ENCODE measurements at places on chromosomes 2 and 18.

- no peak for DNase-seq
Measured at GRCh38 chr2:167891841-167892240, 355.6 kb downstream of the STK39 start.

- DNase-seq = peak; percentile 55
Measured at GRCh38 chr2:130368786-130369185, 12.9 kb downstream of the PTPN18 start.

- DNase-seq = no peak
Measured at GRCh38 chr2:584863-585823, 92.1 kb downstream of the TMEM18 start.

GRCh38 chr2:135825550-135826176 is 11.3 kb downstream of the LCT start:
- no peak for DNase-seq

DNA sequence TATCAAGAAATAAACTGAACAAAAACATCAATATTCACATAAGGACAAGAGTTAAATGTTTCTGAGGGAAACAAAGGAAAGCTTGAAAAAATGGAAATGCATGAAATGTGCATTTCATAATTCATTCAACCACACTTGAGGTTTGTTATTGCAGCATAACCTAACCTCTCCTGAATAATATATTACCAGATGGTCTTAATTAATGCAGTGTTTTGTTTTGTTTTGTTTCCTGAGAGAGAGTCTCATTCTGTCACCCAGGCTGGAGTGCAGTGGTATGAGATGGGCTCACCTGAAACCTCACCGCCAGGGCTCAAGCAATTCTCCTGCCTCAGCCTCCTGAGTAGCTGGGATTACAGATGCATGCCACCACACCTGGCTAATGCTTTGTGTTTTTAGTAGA is 139.9 kb upstream of the PIEZO2 start:
- DNase-seq = no peak

- no peak for DNase-seq
Measured at GRCh38 chr2:144780983-144781382, 261.1 kb upstream of the ZEB2 start.

GRCh38 chr2:159713631-159714246 is 1.4 kb downstream of the MARCHF7 start:
- no peak for DNase-seq

DNA sequence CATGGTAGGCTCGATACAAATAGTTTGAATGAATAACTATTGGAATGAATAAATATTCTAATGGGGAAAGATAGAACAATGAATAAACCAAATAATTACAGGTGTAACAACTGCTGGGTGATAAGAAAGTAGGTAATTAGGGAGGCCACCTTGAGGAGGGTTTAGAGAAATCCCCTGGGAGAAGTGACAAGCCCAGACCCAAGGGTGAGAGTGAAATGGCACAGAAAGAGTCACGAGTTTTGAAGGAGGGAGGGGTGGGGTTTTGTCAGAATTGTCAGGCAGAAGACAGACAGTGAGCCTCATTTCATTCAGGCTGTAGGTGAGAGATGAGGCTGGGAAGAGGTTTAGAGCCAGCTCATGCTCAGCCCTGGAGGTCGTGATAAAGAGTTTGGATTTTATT is 71.6 kb upstream of the L3MBTL4 start:
- DNase-seq = no peak

DNA sequence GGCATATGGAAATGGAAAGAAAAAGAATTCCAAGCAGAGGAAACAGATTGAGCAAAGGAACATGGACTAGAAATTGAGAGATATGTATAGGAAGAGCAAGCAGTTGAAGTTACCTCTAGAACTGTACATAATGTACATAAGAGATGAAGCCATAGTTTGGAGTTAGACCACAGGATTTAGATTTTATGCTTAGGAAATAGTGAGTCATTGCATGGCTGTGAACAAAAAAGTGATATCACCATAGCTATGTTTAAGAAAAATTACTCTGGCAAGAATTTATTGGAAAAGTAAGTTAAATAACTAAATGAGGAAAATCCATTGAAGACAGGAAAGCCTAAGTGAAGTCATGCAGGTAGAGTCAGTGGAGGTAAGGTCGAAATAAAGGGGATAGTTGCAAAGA is 99.4 kb upstream of the GALNT5 start:
- DNase-seq = no peak

- DNase-seq = no peak
Measured at GRCh38 chr2:126307740-126308139, 348.2 kb upstream of the GYPC start.

DNA sequence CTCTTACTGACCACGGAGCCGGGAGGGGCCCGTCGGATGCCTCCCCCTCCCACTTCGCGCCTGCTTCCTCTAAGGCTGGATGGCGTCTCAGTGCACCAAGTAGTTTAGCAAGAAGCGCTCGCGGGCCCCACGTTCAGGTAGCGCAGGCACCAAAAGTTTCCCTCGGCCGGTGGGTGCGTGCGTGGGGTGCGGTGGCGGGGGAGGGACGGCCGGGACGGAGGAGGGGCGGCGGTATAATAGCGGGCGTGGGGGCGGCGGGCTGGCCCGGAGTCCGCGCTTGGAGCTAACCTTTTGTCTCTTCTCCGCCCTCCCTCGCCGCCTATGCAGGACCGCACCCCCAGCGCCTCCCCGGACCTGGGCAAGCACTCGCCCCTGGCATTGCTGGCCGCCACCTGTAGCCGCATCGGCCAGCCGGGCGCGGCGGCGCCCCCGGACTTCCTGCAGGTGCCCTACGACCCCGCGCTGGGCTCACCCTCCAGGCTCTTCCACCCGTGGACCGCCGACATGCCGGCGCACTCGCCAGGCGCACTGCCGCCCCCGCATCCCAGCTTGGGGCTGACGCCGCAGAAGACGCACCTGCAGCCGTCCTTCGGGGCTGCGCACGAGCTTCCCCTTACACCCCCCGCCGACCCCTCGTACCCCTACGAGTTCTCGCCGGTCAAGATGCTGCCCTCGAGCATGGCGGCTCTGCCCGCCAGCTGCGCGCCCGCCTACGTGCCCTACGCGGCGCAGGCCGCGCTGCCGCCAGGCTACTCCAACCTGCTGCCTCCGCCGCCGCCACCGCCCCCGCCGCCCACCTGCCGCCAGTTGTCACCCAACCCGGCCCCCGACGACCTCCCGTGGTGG is 1.0 kb downstream of the SP5 start:
- no peak for DNase-seq

DNA sequence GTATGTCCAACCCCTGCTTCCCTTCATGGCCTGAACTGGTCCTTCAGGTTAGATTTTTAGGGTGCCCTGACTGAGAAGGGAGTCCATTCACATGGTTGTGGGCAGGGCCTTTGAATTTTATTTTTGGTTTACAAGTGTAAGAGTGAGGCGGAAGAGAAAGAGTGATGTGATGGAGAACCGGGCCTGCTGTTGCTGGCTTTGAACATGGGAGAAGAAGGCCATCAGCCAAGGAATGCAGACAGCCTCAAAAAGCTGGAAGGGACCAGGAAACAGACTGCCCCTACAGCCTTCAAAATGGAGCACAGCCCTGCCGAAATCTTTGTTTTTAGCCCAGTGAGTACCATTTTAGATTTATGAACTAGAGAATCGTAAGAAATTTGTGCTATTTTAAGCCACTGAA is 105.0 kb downstream of the CDK15 start:
- no peak for DNase-seq

GRCh38 chr18:61980355-61980754 is 87.5 kb upstream of the RNF152 start:
- no peak for DNase-seq

DNA sequence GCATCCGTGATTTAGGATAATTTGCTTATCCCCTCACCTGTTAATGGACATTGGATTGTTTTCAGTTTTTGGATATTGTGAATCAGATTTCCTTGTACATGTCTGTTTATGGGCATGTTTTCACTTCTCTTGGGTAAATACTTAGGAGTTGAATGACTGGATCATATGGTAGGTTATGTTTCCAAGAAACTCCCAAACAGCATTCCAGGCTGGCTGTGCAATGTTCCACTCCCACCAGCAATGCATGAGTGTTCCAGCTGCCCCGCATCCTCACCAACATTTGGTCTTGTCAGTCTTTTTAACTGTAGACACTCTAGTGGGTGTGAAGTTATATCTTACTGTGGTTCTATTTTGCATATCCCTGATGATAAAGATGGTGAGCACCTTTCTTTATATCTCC is 8.9 kb upstream of the LRRFIP1 start:
- DNase-seq = no peak

- no peak for DNase-seq
Measured at GRCh38 chr2:101419096-101419663, 31.9 kb upstream of the CREG2 start.

DNA sequence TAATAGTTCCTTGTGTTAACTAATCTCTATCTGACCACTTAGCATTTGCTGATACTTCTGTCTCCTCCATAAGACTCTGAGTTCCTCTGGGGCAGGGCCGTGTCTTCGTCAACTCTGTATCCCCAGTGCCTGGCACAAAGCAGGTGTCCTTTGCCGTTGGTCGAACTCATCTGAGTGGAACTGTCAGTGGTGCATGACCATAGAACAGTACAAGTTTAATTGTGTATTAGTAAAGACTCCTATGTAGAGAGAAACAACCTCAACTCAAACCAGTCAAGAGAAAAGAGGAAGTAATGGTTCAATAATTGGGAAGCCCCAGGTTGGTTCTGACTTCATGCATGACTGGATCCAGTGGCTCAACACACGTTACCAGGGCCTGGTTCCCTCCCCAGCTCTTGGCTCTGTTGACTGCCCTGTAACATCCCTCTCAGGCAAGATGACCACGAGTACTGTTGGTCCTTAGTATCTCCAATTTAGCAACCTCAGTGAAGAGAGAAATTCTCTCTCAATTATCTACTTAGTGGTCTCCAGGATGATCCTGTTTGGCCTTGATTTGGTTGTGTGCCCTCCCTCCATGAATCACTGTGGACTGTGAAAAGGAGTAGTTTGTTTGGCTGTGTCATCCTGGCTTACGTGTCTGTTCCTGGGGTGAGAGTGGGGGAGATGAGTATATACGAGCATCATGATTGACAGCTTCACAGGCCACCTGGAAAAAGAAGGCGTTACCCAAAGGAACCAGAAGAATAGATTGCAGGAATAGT is 58.5 kb upstream of the MSH6 start:
- no peak for DNase-seq

DNA sequence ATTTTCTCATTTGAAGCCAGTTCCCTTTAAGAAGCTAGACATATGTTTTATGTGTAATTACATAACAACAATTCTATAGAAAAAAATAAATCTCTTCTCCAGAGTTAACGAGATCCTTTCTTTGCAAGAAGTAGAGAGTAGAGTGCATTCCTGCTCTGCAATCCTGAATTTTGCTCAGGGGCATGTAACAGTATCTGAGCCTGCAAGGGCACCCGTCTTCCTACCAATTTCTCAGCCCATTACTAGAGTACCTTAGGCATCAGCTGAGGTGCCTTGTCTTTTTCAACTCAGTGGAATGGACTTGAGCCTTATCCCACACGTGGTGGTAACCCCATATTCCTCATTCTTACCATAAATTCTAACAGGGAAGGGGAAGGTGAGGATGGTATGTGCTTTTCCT is 205.9 kb downstream of the IKZF2 start:
- DNase-seq = no peak
